Aorta (tissue), 5 donors: ENCODE measurements at places on chromosomes 3 and 15. TPM values are rescaled to one million over a fixed set of nuclear protein-coding genes. Genes with fewer than 3 reads are reported as not detected.

Gene IL20RB
- total RNA-seq = 3.6 TPM

DNA sequence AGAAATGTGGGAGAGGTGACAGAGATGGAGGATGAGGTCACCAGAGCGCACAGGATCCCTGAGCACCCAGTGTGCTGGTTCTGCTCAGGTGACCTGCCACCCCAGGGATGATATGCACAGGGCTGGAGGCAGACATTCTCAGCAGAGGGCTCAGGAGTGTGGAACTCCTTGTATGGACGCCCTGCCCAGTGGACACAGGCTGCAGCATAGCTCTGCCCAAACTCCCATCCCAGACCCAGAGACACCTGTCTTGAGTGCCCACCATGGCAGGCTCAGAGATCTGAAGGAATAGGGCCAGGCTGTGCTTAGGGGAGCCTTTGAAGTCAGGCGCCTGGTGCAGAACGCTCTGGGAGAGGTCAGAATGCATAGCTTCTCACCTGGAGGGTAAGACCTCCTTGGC lies 47.3 kb downstream of the PPCDC start:
- H3K4me1 ChIP-seq = no peaks in the 10 kb centered on the region
- no peak overlapping the region for H3K4me3 ChIP-seq
- no peak overlapping the region for H3K27ac ChIP-seq

GRCh38 chr3:151216641-151217607 lies 13.9 kb upstream of the GPR171 start:
- H3K36me3 ChIP-seq = no peaks in the 10 kb centered on the region
- no peak overlapping the region for H3K27ac ChIP-seq
- no peaks in the 10 kb centered on the region for H3K27me3 ChIP-seq

- no peak overlapping the region for H3K27ac ChIP-seq
- no peak overlapping the region for H3K4me3 ChIP-seq
- no peak for DNase-seq
- H3K27me3 ChIP-seq = no peaks in the 10 kb centered on the region
These were observed 39.1 kb downstream of the IDH2 start for GRCh38 chr15:90062973-90063769.

DNA sequence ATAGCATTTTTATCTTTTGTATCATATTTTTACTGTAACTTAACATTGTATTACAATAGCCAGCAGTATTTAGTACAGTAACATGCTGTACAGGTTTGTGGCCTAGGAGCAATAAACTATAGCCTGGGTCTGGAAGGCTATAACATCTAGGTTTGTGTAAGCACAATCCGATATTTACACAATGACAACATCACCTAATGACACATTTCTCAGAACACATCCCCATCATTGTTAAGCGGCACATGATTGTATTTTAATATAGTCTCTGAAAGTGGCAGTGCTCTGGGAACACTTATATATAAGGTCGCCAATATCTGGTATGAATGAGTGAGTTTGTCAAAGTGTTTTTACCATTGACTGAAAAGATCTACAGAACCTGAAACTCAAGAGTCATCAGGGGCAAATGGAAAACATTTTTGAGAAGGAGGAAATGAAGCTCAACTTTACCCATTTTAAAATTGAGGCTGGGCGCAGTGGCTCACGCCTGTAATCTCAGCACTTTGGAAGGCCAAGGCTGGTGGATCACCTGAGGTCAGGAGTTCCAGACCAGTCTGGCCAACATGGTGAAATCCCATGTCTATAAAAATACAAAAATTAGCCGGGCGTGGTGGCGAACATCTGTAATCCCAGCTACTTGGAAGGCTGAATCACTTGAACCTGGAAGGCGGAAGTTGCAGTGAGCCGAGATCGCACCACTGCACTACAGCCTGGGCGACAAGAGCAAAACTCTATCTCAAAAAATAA lies 38.8 kb upstream of the TNFSF10 start:
- H3K27ac ChIP-seq = no peak overlapping the region
- no peaks in the 10 kb centered on the region for H3K27me3 ChIP-seq
- no peak overlapping the region for H3K4me3 ChIP-seq
- DNase-seq = no peak
- peaks cover 4% of the 10 kb centered on the region for H3K4me1 ChIP-seq

Gene STRA6
- total RNA-seq = 0.51 TPM

DNA sequence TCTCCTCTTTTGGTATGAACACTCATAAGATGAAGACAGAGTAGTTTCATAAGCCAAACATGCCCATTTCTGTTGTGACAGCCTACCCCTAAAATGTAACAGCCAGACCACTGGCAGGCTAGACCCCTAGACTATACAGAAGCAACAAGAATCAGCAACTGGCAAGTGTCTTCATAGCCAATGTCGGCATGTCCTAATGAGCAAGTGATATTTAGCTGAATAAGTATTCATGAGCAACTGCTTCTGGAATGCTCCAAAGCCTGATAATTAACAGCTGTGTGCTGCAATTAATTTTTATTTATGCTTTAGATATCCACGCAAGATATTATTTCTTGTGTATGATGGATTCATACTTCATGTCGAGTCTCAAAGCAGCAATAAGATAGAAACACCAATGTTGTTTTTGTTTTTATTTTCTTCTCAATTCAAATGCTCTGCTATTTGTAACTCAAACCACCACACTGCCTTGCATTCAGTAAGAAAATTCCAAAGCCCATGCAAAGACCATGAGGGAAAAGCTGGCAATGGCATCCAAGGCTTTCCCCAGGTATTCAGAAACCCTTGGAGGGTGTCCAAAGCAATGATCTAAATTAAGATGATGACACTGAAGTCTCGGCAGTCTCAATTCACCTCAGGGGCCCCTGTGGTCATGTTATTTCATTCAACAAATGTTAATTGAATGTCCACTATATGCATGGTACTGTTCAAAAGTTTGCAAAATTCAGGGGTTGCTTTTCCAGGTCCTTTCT lies 167.7 kb upstream of the NECTIN3 start:
- H3K36me3 ChIP-seq = no peaks in the 10 kb centered on the region
- no peak overlapping the region for H3K4me3 ChIP-seq
- DNase-seq = no peak
- no peaks in the 10 kb centered on the region for H3K27me3 ChIP-seq
- no peak overlapping the region for H3K27ac ChIP-seq

GRCh38 chr3:16290007-16290826 lies 25.2 kb downstream of the OXNAD1 start:
- peaks cover 2% of the 10 kb centered on the region for H3K36me3 ChIP-seq
- DNase-seq = peak; percentile 51
- H3K4me1 ChIP-seq = no peaks in the 10 kb centered on the region
- H3K27ac ChIP-seq = no peak overlapping the region
- no peak overlapping the region for H3K4me3 ChIP-seq

DNA sequence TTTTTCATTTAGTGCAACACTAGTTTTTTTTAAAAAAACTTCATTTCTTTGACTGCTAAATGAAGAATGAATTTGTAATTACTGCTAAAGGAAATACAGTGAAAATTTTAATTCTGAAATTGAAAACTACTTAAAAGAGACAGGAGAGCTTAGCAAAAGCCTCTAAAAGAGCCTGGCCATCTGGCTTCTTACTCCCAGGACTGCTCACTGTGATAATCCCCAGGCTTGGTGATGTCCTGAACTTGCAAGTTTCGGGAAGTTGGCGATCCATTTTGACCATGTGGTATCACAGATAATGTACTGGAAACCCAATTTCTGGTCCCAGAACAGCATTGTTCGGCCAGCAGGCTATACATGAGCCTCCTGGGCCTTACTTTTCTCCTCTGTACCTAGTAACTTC lies 292.1 kb downstream of the FGF12 start:
- DNase-seq = no peak
- no peak overlapping the region for H3K27ac ChIP-seq
- no peaks in the 10 kb centered on the region for H3K4me1 ChIP-seq
- H3K36me3 ChIP-seq = no peaks in the 10 kb centered on the region
- no peaks in the 10 kb centered on the region for H3K27me3 ChIP-seq

Gene GPR149
- total RNA-seq = not detected

Gene TBC1D5
- total RNA-seq = 75.5 TPM

GRCh38 chr3:107745354-107745753 lies 222.6 kb downstream of the BBX start:
- DNase-seq = no peak
- no peaks in the 10 kb centered on the region for H3K27me3 ChIP-seq
- H3K27ac ChIP-seq = no peak overlapping the region
- no peak overlapping the region for H3K4me3 ChIP-seq
- no peaks in the 10 kb centered on the region for H3K4me1 ChIP-seq

DNA sequence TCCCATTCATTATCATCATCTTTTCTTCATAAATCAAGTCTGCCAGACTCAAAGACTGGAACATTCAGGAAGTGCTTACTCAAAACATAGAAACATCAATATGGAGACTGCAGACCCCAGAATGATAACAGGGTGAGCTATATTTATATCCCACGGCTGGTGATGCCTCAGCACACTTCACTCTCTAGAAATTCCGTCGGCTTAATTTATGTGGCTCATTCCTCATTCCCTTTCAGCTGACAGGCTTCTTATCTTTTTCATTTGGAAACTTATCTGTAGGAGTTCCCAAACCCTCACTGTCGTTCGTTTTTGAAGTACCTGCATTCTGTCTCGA lies 45.5 kb downstream of the RFTN1 start:
- peak overlapping the region; percentile 52 for H3K27ac ChIP-seq
- peaks cover 6% of the 10 kb centered on the region for H3K36me3 ChIP-seq
- H3K4me1 ChIP-seq = peaks cover 11% of the 10 kb centered on the region
- no peak overlapping the region for H3K4me3 ChIP-seq

- no peaks in the 10 kb centered on the region for H3K27me3 ChIP-seq
- H3K36me3 ChIP-seq = no peaks in the 10 kb centered on the region
- peak overlapping the region; percentile 68 for H3K27ac ChIP-seq
- peak overlapping the region; percentile 90 for H3K4me3 ChIP-seq
- no peak for DNase-seq
These were observed 1.3 kb downstream of the TCF12 start for GRCh38 chr15:56919609-56920366.

DNA sequence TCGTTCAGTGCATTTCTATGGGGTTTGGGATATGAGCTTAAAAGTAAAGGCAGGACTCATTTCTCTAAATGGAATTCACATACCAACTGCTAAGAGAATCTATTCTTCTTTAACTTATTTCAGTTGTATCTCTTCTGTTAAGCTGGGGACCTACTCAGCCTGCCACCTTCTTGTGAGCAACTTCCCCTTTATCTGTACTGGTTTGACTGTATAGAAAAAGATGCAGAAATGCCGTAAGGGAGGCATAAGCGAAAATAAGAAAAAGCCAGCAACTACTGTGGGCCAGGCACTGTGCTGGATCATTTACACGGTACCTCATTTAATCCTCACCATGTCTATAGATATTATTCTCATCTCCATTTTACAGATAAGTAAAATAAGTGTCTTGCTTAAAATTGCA lies 38.4 kb downstream of the RBMS3 start:
- no peak overlapping the region for H3K4me3 ChIP-seq
- no peaks in the 10 kb centered on the region for H3K36me3 ChIP-seq
- no peak for DNase-seq
- H3K27me3 ChIP-seq = no peaks in the 10 kb centered on the region
- peak overlapping the region; percentile 63 for H3K27ac ChIP-seq
- H3K4me1 ChIP-seq = no peaks in the 10 kb centered on the region

- no peaks in the 10 kb centered on the region for H3K36me3 ChIP-seq
- no peaks in the 10 kb centered on the region for H3K27me3 ChIP-seq
- no peak overlapping the region for H3K27ac ChIP-seq
- no peak for DNase-seq
- no peak overlapping the region for H3K4me3 ChIP-seq
These were observed 787.6 kb downstream of the FHIT start for GRCh38 chr3:60463685-60464084.

Gene LMAN1L
- total RNA-seq = 0.30 TPM

DNA sequence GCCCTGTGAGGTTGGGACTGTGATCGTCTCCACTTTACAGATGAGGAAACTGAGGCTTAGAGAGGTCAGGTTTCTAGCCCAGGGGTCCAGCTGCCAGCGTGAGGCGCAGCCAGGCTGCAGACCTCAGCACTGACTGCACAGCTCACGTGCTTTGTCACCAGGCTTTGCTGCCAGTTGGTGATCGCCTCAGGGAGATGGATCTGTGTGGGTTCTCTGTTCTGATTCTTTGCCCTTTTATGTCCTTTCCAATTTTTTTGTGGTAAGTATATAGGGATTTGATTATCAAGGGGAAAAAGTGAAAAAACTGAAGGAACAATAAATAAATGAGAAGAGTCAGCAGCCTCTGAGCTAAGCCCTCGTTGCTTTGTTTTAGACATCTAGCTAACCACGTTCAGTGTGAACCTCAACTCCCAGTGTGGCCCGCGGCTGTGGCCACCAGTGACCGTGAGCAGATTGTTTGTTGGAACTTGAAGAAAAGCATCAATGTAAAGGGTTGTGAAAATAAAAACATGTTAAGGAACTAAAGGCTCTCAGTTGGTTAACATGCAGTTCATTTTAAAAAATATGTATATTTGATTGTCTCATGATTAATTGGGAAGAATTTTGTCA lies 117.6 kb downstream of the PDE8A start:
- no peak overlapping the region for H3K4me3 ChIP-seq
- no peaks in the 10 kb centered on the region for H3K27me3 ChIP-seq
- no peak overlapping the region for H3K27ac ChIP-seq
- peaks cover 4% of the 10 kb centered on the region for H3K36me3 ChIP-seq

Gene SH3GL3
- total RNA-seq = 0.48 TPM

Gene SLC22A13
- 1.3 TPM for total RNA-seq

- no peak for DNase-seq
- H3K36me3 ChIP-seq = no peaks in the 10 kb centered on the region
- H3K4me3 ChIP-seq = no peak overlapping the region
- no peaks in the 10 kb centered on the region for H3K4me1 ChIP-seq
- H3K27me3 ChIP-seq = no peaks in the 10 kb centered on the region
These were observed 2.7 kb downstream of the CSK start for GRCh38 chr15:74784426-74785193.

Gene ZNF619
- 4.0 TPM for total RNA-seq

GRCh38 chr15:70566989-70567388 lies 196.4 kb downstream of the UACA start:
- no peak for DNase-seq
- no peaks in the 10 kb centered on the region for H3K36me3 ChIP-seq
- no peak overlapping the region for H3K4me3 ChIP-seq
- H3K4me1 ChIP-seq = no peaks in the 10 kb centered on the region
- H3K27ac ChIP-seq = no peak overlapping the region
- H3K27me3 ChIP-seq = no peaks in the 10 kb centered on the region

DNA sequence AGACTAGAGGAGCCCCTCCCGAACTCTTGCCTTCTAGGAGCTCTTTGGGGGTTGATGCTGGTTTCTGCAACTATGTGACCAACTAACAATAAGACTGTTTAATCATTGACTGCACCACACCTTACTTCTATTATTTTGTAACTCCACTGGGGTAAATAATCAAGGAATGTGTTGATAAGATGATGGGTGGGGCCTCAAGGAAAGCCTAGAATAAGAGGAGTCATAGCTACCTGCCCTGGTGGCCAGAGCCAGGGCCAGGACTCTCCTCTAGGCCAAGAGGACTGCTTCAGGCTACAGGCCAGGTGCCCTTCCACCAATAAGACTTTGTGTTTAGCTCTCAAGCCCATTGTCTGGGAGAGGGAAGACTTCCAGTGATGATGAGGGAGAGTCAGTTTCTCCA lies 41.2 kb upstream of the PIAS1 start:
- H3K27ac ChIP-seq = no peak overlapping the region
- H3K27me3 ChIP-seq = no peaks in the 10 kb centered on the region
- no peak for DNase-seq
- no peaks in the 10 kb centered on the region for H3K4me1 ChIP-seq

GRCh38 chr15:63038926-63039673 lies 3.4 kb upstream of the TPM1 start:
- H3K4me1 ChIP-seq = no peaks in the 10 kb centered on the region
- H3K27ac ChIP-seq = peak overlapping the region; percentile 38
- no peak for DNase-seq
